ENCODE measurements at places on chromosomes 12 and 14.

- DNase-seq = no peak
Observed at GRCh38 chr12:132558042-132558856, 52.1 kb downstream of the LRCOL1 start.

GRCh38 chr12:62763312-62763711 is 171.6 kb downstream of the PPM1H start:
- DNase-seq = no peak

- DNase-seq = no peak
Observed at GRCh38 chr12:14514154-14514842, 53.4 kb downstream of the PLBD1 start.

DNA sequence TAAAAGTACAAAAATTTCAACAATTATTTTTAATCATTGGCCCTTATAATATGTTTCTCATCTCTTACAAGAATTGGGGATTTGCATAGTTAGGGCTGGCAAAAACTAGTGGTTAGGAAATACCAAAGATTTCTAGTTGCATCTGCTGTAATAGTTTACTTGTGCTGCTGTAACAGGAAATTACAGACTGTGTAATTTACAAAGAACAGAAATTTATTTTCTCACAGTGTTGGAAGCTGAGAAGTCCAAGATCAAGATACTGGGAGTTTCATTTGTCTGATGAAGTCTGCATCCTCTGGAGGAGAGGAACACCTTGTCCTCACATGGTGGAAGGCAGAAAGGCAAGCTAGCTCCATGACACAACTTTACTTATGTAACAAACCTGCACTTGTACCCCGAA is 157.0 kb downstream of the FLRT2 start:
- no peak for DNase-seq

GRCh38 chr12:14264778-14265177 is 100.7 kb upstream of the ATF7IP start:
- no peak for DNase-seq

- DNase-seq = no peak
Observed at GRCh38 chr12:22332202-22332601, 2.3 kb downstream of the ST8SIA1 start.

- no peak for DNase-seq
Observed at GRCh38 chr14:35380794-35381193, 23.8 kb downstream of the NFKBIA start.

- no peak for DNase-seq
Observed at GRCh38 chr14:72471346-72471745, 422.6 kb downstream of the DPF3 start.

- peak; percentile 8 for DNase-seq
Observed at GRCh38 chr12:109529691-109530640, 43.3 kb downstream of the MMAB start.

GRCh38 chr12:25828188-25828587 is 130.3 kb upstream of the RASSF8 start:
- no peak for DNase-seq

- no peak for DNase-seq
Observed at GRCh38 chr12:51406859-51407258, 15.7 kb upstream of the GALNT6 start.

- no peak for DNase-seq
Observed at GRCh38 chr14:71597287-71597920, 334.8 kb upstream of the RGS6 start.

- no peak for DNase-seq
Observed at GRCh38 chr12:13000616-13000924, 505 bp upstream of the HEBP1 start.

GRCh38 chr14:65661865-65662264 is 249.3 kb downstream of the FUT8 start:
- DNase-seq = no peak

DNA sequence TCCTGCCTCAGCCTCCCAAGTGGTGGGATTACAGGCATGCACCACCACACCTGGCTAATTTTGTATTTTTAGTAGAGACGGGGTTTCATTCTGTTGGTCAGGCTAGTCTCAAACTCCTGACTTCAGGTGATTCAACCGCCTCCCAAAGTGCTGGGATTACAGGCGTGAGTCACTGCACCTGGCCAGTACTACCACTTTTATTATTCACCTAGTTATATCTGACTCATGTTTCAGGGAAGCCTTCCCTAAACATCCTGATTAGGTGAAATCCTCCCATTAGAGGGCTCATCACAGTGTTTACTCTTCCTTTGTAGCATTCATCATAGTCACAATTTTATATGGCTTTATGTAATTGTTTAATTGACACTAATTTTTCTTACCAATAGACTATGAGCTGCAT is 295.3 kb upstream of the SOX5 start:
- no peak for DNase-seq

DNA sequence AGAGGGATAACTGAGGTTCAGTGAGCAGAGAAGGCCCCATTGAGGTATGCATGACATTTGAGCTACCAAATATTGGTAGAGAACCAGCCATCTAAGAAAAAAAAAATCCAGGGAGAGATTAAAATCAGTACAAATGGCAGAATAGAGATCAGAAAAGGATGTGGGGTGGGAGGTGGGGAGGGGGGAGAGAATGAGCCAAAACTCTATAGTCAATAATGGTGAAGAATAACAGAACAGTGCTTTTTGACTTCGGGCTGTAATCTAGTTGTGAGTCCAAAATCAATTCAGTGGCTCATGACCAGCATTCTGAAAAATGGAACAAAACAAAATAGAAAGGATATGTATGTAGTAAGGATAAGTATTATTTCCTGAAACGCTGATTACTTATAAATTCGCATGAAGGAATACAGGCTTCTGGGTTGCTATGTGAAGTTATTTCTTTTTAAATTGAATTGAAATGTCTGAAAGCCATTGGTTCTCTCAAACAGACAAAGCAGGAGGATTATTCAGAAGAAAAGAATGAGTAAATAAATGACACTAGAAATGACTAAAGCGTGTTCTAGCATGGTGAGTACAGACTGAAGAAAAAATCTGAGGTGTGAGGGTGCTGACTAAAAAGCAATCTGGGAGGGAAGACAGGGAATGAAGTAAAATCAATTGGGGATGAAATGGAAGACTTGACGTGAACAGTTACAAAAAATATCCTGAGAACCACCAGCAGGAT is 72.4 kb downstream of the ATP2B1 start:
- no peak for DNase-seq

GRCh38 chr12:65607401-65607841 is 216.9 kb upstream of the HMGA2 start:
- DNase-seq = no peak

GRCh38 chr14:105841022-105842009 is 314.9 kb downstream of the TMEM121 start:
- no peak for DNase-seq

All from natural killer cell treated with Interleukin-12 subunit alpha and Interleukin-12 subunit beta and Interleukin-15 and Interleukin-18, amount 100 ng/mL, for 72 hours (primary cell).